ENCODE measurements at places on chromosomes 2 and 18.

GRCh38 chr2:207403950-207404349, 125.8 kb upstream of the CREB1 start:
- no peak for DNase-seq

- DNase-seq = peak; percentile 54
These were observed at the start of gene IAH1 for GRCh38 chr2:9474361-9475057. TSS of gene IAH1 (plus strand) at chr2:9474551. CDS start at chr2:9474567, 16 bp downstream.

GRCh38 chr2:239818531-239819011, 206.6 kb downstream of the NDUFA10 start:
- DNase-seq = no peak

DNA sequence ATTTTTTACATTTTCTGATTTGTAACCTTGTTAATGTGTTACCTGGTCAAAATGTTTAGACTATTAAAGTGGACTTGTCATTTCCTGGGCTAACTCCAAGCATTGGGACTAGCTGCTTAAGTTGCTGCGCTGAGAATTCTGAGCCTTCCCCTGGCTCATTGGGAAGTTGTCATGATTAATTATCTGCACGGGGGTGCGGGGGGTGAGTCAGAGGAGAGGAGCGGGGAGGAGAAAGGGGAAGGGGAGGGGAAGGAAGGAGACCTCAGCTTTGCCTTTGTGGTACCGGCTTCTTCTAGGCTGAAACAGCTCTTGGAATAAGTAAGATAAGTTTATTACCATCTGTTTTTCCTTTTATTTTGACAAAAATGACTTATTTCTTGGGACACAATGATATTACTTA, 52.9 kb upstream of the APCDD1 start:
- DNase-seq = no peak

DNA sequence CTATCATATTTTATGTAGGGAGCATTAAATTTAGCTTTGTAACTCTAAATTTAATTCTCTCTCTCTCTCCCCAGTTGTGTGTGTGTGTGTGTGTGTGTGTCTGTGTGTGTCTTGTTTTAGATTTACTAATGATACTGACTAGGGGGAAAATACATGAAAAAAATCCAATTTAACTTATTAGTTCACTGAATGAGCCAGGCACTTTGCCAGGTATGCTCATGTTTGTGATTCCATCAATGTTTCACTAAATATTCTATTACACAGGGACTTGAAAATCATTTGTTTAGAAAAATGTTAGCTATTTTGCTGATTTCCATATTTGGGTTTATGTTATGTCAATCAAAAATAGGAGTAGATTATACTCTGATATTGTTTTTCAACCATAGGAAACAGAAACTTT, 203.7 kb upstream of the ZNF804A start:
- DNase-seq = no peak

DNA sequence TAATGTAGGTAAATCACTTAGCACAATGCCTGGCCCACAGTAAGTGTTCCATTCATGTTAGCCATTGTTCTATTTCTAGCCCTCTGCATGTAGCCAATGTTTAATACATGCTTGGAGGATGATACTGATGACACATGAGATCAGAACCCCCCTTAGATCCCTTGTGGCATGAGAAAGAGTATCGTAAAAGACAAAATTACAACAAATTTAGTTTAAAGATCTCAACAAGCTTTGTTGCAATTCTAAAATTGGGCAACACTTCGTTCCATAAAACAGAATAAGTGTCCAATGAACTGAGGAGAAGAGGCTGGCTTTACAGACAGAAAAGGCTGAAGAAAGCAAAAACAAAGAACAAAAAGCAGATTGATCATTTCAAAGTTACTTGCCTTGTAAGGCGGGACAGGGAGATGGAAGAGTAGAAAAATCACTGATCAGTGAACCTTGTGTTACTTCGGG, 148.7 kb upstream of the SLC1A4 start:
- DNase-seq = peak; percentile 70

DNA sequence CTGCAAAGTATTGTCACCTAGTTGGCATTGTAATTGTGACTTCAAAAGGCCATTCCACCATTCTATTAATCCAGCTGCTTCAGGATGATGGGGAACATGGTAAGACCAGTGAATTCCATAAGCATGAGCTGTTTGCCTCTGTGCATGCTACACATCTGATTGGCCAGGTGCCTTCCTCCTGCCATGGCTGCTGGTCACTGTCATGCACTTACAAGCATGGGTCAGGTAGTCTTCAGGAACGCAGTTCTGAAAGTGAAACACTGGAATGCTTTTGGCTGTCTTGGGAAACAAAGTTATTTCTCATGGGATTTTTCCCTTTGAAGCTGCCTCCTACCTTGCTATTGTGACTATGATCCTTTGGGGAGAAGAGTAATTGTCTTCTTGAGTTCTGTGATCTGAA, 267.6 kb downstream of the GBX2 start:
- DNase-seq = no peak

DNA sequence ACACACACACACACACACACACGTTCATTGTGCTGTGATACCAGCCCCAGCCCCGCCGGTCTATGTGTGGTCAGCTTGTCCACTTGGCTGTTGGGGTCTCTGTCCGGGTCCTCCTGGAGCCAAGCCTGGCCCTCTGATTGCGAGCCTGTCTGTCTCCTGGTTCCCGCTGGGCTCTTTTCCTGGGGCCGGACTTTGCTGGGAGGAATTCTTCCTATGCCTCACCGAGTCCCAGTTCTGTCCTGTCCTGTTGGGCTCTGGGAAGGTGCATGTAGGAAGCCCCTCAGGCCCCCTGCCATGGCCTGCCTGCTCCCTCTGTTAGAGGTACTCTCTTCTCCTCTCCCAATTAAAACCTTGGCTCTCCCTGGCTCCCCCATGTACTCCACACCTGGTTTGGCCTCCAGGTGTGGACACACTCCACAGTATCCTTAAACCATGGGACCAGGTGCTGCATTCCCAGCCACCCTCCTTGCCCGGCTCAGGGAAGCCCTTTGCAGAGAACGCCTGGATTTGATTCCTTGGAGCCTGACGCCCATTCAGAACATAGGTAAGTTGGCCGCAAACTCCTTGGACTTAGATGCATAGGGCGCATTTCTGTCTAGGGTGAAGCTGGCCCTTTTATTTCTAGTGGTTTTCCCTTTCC, 42.3 kb downstream of the CABLES1 start:
- DNase-seq = no peak

- peak; percentile 81 for DNase-seq
These were observed 6.2 kb downstream of the KANSL3 start for GRCh38 chr2:96631804-96632435.

DNA sequence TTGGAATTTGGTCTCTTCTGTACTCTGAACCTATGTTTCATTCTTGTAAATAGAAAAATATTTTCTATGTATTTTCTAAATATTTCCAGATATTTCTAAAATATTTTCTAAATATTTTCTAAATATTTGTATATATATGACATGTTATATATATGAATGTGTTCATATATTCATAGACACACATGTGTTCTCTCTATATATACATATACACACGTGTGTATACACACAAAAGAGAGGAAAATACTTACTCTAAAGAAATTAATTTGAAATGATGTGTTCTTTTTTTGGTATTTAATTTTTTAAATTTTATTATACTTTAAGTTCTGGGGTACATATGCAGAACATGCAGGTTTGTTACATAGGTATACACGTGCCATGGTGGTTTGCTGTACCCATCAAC, 589.6 kb downstream of the LRRTM4 start:
- DNase-seq = no peak

DNA sequence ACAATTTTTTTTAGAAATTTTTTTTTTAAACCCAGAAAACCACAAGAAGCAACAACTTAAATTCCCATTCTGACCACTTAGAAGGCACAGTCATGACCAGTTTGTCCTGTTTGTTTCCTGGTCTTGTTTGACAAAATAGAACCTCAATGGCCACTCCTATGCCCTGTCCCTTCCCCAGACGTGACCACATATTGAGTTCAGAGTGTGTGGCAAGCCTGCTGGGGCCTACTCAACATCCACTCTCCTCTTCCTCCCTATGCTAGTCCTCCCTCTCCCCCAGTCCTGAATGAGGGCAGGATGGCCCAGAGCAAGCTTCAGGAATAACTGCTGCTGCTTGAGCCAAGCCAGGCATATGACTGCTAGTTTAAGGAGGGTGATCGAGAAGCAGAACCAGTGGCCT, 89.6 kb downstream of the PRELID3A start:
- DNase-seq = no peak

GRCh38 chr2:16816016-16816415, 150.4 kb upstream of the CYRIA start:
- no peak for DNase-seq

DNA sequence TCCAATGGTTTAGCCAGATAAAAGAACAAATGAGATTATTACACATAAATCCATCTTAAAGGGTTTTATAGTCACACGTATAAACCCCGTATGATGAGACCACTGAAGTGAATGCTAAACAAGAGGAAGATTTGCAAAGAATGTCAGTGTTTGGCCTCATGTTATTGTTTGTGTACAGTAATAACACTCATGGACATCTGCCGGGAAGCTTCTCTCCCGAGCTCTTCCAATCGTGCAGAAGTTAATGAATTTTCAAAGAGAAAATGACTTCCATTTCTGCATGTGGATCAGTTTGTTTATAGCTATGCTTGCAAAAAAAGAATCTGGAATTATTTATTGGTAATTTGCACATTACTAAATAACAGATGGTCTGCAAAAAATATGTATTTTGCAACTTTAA, 88.5 kb upstream of the APCDD1 start:
- DNase-seq = peak; percentile 82

- no peak for DNase-seq
These were observed 124.0 kb upstream of the CAVIN2 start for GRCh38 chr2:191970867-191971266.

GRCh38 chr2:25309402-25309801, 32.3 kb downstream of the DNMT3A start:
- peak; percentile 23 for DNase-seq

- DNase-seq = no peak
These were observed 63.7 kb upstream of the ZCCHC2 start for GRCh38 chr18:62458868-62459716.

GRCh38 chr18:78293540-78293939, 686.1 kb upstream of the SALL3 start:
- no peak for DNase-seq

GRCh38 chr2:101657787-101658186, 39.7 kb upstream of the MAP4K4 start:
- no peak for DNase-seq

- peak; percentile 6 for DNase-seq
These were observed 142.2 kb downstream of the PKP4 start for GRCh38 chr2:158598862-158599517.

DNA sequence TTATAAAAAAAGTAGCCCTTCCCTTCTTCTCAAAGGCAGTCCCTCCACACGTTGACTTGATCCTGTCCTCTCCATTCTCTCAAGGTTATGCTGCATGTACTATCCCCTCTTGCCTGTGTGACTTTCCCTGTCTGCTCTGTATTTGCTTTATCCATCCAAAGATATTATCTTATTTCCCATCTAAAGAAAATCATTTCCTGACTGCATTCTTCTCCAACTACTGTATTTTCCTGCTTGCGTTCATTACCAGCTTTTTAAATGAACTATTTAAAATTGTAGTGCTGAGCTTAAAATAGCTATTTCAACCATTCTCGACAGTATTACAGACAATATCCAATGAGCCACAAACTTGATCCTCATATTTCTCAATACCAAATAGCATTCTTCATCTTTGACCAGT, 716.0 kb upstream of the REG3G start:
- DNase-seq = no peak

GRCh38 chr2:7145707-7146106, 228.5 kb downstream of the RNF144A start:
- no peak for DNase-seq

DNA sequence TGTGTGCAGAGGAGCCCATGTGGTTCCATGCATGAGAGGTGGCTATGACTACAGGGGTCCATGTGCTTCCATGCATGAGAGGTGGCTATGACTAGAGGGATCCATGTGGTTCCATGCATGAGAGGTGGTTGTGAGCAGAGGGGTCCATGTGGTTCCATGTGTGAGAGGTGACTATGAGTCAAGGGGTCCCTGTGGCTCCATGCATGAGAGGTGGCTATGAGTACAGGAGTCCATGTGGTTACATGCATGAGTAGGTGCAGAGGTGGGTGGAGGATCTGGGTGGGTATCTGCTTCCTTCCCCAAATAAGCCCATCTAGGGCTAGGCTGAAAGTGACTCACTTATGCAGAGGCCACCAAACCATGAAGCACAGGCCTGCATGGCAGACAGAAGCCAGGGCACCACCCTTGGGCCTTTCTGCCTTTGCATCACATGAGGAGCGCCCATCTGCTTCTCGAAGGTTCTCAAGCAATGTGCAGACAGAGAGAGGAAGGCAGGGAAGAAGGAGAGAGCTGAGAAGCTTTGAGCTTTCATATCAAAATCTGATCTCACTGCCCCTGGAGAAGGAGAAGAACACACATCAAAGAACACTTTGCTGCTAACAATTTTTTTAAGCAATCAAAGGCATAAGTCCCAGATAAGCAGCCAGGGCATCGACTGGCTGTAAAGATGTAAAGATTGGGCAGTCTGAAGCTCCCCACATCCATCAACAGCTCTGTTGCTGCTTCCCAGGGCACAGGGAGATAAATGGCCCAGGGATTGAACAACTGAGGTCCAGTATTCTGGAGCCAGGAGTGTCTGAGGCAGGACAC, 137.6 kb downstream of the TNS1 start:
- DNase-seq = no peak

GRCh38 chr2:152603166-152603565, 114.1 kb downstream of the PRPF40A start:
- no peak for DNase-seq

GRCh38 chr2:182890773-182891378, 24.4 kb upstream of the FRZB start:
- DNase-seq = no peak

GRCh38 chr2:100285691-100286090, 36.6 kb downstream of the LONRF2 start:
- DNase-seq = no peak

- DNase-seq = no peak
These were observed 57.8 kb downstream of the TGOLN2 start for GRCh38 chr2:85269959-85270358.

DNA sequence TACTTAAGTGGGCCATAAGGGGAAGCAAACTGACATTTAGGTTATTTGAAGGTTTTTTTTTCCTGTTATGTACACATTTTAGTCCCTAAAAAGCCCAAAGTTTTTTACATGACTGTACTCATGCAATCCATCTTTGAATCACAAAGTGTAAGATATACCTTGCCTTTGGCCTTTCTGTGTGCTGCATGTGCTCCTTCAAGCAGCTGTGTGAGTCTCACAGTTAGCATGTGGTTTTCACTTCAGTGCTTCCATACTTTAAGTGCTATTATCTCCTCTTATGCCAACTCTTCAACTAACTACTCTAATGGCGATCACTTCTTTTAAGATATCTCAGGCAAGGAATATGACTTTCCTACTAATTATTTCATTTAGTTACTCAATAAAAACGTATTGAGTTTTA, 597.1 kb upstream of the ACVR2A start:
- DNase-seq = no peak

GRCh38 chr2:8448824-8449556, 232.9 kb upstream of the ID2 start:
- no peak for DNase-seq
